ENCODE measurements at places on chromosomes 3 and 15. TPM values are rescaled to one million over a fixed set of nuclear protein-coding genes. Genes with fewer than 3 reads are reported as not detected.

GRCh38 chr3:56884387-56884786 is 82.6 kb upstream of the ARHGEF3 start:
- no peak for DNase-seq

- DNase-seq, result no peak
These were observed 8.0 kb upstream of the ACAP2 start for GRCh38 chr3:195450731-195451229.

Gene ZNF592
- polyA plus RNA-seq, result 27.2 TPM

Gene NR2E3
- 0.26 TPM for polyA plus RNA-seq

- DNase-seq, result no peak
These were observed 261.9 kb upstream of the ICE2 start for GRCh38 chr15:60740787-60741354.

- DNase-seq, result no peak
These were observed 50.0 kb downstream of the ABCC5 start for GRCh38 chr3:183967693-183968092.

Gene CPLX3
- not detected for polyA plus RNA-seq

DNA sequence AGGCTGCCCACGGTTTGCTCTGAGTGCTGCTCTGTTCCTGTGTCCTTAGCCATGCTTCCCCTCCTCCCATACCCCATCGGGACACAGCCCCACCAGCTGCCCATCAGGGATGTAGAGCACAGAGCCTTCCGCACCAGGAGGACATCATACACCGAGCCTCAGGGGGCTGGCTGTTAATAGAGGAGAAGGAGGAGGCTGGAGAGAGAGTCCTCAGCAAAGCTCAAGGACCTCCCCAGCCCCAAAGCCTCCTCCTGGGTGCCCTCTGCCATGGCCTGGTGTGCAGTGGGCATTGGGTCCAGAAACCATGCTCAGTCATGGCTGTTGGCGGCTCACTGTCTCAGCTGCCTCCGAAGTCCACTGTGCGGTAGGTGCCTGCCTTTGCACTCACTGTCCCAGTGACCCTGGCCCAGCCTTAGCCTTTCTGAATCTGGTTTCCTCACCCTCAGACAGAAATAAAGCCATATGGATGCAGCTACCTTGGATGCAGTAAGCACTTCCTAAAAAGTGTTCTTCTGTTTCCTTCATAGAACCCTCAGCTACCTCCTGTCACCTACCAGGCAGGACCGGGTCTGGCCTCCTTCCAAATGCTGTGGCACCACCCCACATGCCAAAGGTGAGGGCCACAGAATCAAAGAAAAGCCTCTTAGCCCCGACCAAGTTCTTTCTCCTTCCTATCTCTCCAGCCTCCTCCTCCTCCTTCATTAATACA is 53.9 kb downstream of the ACAD9 start:
- DNase-seq, result no peak
